ENCODE measurements at places on chromosomes 16 and 17.

GRCh38 chr17:73411313-73411747 is 99.5 kb upstream of the CDC42EP4 start:
- DNase-seq, result no peak

DNA sequence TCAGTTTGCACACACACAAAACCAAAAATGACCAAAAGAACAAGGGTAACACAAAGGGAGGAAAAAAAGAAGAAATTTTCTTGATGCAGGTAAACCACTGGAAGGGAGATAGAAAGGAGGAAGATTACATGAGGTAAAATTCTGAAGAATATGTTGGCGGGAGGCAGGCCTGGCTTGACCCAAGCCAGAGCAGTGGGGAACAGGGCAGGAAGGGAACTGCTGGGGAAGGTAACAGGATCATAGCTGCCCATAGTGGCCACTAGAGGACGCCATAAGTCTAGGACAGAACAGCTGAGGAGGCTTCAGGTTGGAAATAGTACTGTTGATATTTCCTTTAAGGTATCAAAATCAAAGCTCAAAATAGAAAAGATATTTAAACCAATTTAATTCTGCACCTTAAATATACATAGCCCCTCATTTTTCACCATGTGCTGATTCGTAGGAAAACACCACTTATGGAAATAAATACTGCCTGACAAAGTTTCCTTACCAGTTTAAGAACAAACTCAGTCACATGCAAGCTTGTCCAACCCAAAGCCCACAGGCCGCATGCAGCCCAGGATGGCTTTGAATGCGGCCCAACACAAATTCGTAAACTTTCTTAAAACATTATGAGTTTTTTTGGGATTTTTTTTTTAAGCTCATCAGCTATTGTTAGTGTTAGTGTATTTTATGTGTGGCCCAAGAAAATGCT is 15.5 kb downstream of the VPS35 start:
- peak; percentile 88 for DNase-seq

GRCh38 chr16:78230832-78231231 is 131.4 kb downstream of the WWOX start:
- peak; percentile 9 for DNase-seq

DNA sequence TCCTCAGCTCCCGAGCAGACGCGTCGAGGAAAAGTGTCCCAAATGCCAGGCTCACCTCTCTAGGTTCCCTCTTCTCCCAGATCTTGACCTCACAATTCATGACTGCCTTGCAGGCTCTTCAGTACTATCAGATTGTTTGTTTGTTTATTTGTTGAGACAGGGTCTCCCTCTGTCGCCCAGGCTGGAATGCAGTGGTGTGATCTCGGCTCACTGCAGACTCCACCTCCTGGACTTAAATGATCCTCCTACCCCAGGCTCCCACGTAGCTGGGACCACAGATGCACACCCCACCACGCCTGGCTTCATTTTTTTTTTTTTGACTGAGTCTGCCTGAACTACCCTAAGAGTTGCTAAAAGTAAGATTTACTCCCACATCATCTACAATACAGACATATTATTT is 15.9 kb downstream of the TMEM235 start:
- DNase-seq, result no peak

DNA sequence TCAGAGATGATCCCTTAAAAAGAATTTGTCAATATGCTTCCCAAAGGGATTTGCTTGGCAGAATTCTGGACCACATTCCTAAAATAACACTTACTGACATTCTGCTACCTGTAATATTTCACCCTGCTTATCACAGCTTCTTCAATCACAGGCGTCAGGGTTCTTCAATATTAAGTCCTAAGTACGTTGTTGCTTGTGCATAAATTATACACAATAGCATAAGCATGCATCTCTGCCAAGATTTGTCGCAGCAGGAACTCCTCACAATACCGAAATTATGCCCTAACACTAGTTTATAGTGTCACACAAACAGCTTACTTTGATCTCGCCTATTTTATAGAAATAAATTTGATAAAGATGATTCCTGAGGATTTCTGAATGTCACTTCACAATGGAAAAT is 48.9 kb downstream of the UBE2G1 start:
- DNase-seq, result no peak

- peak; percentile 82 for DNase-seq
Observed at GRCh38 chr17:78112518-78113471, 15.8 kb downstream of the TMC6 start.

DNA sequence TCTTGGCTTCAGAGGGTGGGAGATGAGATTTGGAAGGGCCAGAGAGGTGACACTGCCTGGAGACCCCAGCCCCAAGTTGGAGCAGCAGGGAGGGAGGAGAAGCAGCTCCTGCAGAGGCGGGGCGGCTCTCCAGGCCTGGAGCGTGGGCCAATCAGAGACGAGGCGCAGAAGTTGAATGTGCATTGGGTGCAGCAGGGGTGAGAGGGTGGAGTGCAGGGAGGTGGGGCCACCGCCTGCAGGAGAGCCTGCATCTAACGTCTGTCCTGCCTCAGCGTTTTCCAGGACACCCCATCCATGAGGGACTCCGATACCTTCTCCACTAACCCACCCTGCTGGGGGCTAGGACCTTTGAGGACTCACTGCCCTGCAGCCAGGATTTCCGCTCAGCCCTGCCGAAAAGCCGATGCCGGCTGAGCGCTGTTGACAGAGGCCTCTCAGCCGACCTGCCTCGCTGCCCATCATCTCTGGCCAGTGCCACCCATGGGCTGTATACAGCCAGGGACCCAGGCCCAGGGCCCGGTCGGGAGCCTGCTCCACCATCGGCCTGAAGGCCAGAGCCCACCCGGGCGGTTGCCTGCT is 146.2 kb downstream of the ENGASE start:
- peak; percentile 14 for DNase-seq

- peak; percentile 73 for DNase-seq
Observed at GRCh38 chr16:50326835-50327465, 41.8 kb downstream of the BRD7 start.

DNA sequence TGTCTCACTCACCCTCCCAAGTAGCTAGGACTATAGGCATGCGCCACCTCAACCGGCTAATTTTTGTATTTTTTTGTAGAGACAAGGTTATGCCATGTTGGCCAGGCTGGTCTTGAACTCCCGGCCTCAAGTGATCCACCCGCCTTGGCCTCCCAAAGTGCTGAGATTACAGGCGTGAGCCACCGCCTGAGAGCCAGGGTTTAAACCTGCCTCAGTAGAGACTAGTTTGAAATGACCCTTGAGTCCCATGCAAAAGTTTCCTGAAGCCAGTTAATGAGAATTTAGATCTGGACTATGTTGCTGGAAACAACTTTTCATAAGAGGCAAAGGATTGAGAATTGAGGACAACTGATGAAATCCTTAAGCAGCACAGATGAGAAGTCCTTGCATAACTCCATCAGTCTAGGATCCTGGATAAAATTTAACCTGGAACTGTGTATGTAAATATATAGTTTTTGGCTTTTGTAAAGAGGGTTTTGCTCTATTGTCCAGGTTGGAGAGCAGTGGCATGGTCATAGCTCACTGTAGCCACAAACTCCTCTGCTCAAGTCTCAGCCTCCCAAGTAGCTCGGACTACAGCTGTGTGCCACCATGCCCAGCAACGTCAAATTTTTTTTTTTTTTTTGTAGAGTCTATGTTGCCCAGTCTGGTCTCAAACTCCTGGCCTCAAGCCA is 43.2 kb downstream of the CYB5B start:
- DNase-seq, result no peak

GRCh38 chr17:70169709-70170597 is 621 bp downstream of the KCNJ2 start:
- peak; percentile 21 for DNase-seq

GRCh38 chr17:18226284-18226945 is 980 bp downstream of the LLGL1 start:
- no peak for DNase-seq

DNA sequence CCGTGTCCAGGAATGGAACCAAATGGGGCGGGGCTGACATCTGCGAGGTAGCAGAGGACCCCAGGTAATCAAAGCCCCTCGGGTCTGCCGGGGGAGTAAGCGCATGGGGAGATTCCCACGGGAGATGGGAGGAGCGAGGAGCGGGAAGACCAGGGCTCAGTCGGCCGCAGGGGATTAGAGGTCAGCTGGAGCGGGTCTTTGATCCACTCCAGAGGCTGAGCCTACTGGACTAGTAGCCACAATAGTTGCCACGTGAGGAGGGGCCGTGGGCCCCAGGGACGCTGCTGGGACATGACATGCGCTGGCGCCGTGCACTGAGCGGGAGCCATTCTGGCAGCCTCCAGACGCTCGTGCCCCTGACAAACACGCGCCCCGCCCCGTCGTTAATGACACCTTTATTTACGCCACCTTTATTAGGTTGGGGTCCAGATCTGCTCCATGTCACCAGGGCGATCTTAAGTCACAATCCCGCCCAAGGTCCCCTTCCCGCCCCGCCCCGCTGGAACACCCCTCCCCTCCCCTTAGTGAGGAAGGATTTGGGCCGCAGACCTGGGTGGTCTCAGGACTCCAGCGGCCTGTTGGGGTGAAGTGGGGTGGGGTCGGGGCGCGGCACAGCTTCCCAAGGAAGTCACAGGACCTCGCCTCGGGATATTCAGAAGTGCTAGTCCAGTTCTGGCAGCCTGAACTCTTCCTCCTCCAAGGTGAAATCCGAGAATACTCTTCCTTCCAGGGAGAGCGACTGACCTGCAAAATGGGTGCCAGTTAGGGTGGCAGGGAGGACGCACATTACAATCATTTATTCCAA is 15.0 kb downstream of the PPY start:
- DNase-seq, result no peak

GRCh38 chr16:23342083-23342640 is 40.1 kb downstream of the SCNN1B start:
- DNase-seq, result no peak

- no peak for DNase-seq
Observed at GRCh38 chr16:74999219-74999608, 390 bp downstream of the ZNRF1 start.

DNA sequence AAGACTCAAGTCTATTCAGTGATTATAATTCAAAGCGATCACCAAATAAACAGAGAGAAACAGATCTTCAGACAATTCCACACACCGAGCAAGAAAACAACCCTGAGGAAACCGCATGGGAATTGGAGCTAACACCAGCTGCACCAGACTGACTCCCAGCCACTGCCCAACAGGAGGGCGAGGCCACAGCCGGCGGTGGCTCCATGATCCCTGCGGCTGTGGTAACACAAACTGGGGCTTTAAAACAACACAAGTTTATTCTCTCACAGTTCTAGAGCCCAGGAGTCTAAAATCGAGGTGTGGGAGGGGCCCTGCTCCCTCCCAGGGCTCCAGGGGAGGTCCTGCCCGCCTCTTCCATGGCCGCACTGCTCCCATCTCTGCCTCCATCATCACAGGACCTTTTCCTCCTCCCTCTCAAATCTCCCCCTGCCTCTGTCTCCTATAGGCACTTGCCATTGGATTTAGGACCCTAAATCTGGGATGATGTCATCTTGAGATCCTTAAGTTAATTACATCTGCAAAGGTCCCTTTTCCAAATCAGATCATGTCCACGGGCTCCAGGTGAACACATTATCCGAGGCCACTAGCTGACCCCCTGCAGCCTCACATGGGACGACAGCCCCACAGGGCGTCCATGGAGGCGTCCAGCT is 9.7 kb upstream of the HEXD start:
- no peak for DNase-seq

GRCh38 chr16:75109732-75110243 is 6.8 kb downstream of the LDHD start:
- peak; percentile 64 for DNase-seq

DNA sequence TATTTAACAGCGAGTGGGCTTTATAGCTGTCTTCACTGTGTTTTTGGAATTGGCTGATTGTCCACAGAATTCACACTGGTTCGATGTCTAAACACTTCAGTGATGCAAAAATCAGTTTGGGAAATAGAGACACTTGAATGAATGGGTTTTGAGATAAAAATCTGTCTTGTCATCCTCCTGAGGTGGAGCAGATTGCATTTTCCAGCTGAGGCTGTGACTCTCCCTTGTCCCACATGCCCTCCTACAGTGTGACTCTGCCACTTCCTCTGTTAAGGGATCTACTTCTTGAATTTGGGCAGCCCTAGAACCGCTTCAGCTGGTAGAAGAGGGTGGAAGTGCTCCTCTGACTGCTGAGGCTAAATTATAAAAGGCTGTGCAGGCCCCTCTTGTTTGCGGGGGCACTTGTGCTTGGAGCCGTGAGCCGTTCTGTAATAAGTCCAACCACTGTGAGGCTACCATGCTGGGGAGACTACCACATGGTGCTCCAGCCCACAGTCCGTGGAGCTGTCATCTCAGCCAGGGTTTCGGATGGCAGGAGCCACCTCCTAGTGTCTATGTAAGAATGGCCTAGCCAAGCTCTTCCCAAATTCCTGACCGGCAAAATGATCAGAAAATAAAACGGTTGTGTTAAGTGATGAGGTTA is 175.9 kb downstream of the SPECC1 start:
- peak; percentile 83 for DNase-seq

DNA sequence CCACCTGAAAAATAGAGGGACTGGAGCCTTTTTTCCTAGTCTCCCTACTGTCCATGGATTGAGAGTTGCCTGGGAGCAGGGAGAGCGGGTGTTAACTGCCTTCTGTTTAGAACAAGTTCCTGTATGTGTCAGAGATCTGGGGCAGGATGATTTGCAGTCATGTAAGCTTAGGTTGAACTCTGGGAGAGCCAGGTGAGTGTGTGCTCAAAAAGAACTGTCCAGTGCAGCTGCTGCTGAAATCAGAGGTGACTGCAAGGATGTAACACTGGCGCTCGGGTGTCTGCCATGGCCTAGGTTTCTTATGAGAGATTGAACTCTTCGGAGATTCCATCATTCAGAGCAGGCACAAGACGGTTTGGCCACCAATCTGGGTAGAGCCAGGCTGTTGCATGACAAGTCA is 432.5 kb downstream of the CDH13 start:
- no peak for DNase-seq

DNA sequence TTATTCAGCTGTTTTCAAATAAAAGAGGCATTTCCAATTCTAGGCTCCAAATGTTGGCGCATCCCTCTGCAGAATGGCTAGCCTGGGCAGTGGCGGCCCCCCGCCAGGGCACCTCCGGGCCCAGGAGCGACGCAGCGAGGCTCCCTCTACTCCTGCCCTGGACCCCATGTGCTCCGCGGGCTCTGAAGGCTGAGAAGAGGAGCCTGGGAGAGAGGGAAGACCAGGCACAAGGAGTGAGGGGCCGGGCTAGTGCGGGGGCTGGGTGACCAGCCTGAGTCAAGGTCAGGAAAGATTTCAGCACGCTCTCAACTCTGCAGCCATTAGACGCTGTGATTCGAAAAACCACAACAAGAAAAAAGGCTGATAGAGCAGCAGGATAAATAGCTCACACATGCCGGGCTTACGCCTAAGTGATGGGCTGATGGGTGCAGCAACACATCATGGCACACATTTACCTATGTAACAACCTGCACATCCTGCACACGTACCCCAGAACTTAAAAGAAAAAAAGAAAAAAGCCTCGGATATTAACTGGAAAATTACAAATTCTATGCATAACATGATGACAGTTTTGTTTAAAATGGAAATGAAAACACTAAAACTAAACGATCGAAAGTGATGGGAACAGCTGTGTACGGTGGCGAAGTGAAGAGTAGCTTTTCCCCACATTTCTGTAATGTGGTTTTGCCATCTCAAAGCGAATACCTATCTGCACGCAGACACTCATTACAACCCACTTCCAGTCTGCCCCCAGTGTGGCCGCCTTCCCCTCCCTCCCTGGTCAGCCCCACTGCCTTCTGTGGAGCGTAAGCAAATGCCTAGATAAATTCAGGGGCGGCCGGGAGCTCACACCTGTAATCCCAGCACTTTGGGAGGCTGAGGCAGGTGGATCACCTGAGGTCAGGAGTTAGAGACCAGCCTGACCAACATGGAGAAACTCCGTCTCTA is 44.4 kb downstream of the MAP1LC3B start:
- DNase-seq, result no peak

Data from hematopoietic multipotent progenitor cell treated with erythropoietin and hydrocortisone succinate and interleukin-3 and kit ligand, for 6 days (in vitro differentiated cells).